AG08395 (cell line): ENCODE measurements at places on chromosomes 11 and 22.

- peak; percentile 70 for DNase-seq
Measured at GRCh38 chr11:95577716-95578460, 211.7 kb downstream of the FAM76B start.

GRCh38 chr11:103648670-103649400 is 387.6 kb upstream of the DDI1 start:
- DNase-seq: peak; percentile 34

DNA sequence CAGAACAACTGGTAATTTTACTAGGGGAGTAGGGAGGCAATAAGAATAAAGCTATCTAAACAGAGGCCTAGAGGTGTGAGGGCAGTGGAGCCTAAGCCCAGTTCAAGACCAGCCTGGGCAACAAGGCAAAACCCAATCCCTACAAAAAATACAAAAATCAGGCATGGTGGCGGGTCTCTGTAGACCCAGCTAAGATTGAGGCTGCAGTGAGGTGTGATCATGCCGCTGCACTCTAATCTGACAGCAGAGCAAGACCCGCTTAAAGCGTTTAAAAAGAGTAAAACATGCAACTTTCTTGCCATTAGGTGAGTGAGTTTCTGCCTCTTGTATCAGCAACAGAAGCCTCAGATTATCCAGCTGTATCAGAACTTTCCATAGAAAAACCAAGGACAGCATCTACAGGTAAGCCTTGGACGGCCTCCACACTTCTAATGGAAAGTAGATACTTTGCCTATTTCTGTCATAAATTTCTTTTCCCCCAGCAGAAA is 12.1 kb downstream of the TAF1D start:
- DNase-seq: no peak

DNA sequence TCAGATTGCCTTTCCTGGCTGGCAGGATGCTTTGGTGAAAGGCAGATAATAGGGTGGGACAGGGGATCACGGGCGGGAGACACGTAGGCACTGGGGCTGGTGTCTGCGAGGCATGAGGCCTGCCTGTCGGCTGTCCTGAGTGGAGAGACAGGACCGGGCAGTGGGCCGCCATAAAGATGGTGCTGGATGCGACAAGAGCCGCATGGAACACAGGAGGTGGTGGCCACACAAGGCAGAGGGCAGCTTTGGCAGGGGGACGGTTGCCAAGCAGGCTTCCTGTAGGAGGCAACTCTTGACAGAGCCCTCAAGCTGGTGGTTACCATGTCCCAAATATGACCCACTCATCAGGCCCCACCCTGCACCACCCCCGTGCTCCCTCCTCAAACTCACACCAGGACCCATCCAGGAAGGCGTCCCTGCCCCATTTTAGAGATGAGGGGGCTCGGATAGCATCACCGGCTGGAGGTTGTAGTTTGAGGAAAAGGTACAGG is 4.9 kb upstream of the PPARA start:
- no peak for DNase-seq

- no peak for DNase-seq
Measured at GRCh38 chr11:80593648-80594374, 1153.0 kb upstream of the TENM4 start.

DNA sequence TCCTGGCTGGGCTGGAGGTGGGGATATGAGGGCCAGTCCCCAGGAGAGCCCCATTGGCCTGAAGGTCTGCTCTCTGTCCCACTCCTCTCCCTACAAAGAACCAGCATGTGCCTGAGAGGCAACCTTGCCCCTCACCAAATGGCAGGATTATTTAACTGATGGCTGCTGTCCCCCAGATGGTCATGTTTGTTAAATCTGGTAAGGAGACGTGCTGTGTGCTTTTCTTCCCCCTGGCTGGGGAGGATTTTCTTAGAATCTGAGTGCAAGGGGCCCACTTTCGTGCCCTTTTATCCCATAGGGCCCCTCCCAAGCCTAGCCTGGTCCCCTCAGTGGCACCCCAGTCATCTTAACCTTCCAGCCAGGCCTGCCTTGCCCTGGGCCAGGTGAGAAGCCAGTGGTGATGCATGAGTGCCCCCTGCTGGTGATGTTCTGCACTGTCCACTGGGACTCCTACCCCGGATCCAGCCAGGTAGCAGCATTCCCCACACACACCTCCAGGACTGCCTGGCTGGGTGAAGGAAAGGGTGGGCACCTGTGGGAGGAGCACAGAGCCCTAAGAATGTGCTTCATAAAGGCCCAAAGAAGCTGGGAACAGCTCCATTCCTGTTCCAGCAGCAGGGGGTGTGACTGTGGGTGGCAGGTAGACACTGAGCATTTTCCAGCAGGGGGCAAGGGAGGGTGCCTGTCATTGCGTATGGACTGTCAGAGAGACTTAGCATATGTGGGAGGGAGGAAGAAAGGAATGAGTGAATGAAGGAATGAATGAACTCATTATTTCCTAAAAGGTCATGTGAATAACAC is 28.9 kb downstream of the MFNG start:
- peak; percentile 77 for DNase-seq

GRCh38 chr11:20403059-20403458 is 15.5 kb downstream of the PRMT3 start:
- DNase-seq: no peak

DNA sequence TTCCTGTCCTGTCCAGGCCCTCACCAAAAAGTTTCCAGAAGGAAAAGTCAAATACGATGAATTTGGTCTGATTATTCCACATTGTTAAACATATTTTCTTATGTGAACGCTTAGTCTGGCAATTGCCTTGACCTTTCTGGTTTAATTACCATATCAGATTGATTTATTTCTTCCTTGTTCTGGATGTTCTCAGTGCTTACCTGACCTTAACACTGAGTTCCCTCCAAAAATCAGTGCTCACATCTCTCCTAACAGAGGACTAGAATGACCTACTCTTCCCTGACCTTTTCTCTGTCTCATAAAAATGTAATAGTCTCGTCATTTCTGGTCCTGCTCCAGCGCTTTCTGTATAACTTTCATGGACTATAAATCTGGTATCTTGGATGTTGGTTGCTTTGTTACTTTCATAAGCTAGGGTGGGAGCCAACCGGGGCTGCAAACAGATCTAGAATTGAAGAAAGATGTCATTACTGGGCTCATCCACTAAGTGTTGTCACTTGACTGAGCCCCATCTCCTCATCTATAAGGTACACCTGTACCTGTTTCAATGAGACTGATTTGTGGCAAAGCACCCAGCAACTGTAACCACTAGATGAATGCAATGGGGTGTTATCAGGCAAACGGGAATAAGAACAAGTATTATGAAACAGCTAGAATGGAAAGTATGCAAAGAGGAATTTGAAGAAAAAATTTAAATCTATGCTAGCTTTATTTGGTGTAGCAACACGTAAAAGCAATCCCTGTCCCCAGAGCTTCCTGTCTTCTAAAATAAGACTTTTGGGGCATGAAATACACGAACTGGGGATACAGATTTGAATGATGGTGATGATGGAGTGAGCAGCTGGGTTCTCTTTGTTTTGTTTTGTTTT is 2.4 kb downstream of the FADS2 start:
- DNase-seq: peak; percentile 52

- no peak for DNase-seq
Measured at GRCh38 chr11:96288915-96289314, 54.1 kb downstream of the MAML2 start.

- no peak for DNase-seq
Measured at GRCh38 chr11:14110629-14111028, 148.1 kb downstream of the SPON1 start.

- no peak for DNase-seq
Measured at GRCh38 chr11:125214601-125215565, 50.3 kb downstream of the PKNOX2 start.

DNA sequence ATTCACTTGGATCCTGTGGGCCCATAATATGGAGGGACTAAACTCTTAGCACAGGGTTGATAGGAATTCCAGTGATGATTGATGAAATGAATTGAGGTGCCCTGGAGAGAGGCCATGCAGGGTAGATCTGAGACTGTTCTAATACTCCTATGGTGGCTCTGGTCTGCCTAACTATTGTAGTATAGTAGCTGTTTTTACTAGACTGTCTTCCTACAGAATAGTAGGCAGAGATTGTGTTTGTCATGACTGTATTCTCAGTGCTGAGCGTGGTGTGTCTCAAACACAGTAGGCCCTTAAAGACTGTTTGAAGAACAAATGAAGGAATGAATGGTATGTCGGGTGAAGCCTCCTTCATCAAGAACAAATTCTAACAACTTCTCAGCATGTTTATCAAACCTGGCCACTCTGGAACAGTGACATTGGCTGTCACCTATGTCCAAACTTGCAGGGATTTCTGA is 107.0 kb upstream of the SESN3 start:
- DNase-seq: no peak

DNA sequence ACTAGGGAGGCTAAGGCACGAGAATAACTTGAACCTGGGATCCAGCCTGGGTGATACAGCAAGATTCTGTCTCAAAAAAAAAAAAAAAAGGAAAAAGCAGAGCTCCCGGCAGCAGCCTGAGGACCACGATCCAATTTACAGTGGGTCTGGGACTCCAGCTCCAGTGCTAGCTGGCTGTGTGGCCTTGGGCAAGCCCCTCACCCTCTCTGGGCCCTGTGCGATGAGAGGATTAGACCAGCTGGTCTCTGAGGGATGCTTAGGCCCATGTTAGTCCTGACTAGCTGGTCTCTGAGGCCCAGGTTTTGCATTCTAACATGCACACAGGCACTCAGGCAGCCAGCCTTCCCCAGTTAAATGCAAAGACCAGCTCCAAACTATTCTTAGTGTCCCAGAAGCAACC is 13.7 kb downstream of the CARD10 start:
- DNase-seq: no peak

- DNase-seq: no peak
Measured at GRCh38 chr11:72195518-72196270, 3.8 kb downstream of the FOLR1 start.

DNA sequence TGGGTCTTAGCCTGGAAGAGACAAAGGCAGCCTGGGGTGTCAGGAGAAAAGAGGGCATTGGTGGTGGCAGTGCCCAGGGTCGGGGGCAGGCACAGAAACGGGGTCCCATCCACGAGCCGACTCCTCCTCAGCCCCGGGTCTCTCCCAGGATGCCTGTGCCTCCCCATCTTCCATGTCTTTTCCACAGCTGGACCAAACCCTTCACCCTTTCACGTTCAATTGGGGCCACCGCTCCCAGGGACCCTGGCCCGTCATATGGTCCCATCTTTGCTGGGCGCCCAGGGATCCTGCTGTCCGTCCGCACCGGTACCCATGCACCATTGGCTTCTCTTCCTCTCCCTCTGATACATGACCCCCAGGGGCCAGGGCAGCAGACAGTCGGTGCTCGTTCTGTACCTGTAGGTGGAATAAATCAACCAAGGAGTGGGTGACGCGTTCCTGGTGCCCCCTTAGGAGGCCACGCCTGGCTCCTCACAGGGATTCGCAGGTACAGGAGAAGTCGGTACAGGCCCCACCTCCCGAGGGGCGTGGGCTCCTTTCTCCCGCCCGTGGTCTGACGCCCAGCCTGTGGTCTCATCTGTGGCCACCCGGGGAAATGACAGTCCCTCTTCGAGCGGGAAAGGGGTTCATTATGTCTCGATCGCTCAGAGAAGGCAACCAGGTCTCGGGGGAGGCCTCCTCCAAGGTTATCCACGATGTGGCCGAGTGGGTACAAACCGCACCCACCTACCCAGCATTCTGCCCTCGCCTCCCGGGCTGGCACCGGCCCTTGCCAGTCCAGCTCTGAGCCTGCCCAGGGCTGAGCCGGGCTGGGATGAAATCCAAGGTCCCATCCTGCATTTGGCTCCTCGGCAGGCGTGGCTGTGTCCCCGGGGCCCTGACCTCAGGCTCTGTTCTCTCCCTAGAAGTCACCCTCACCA is 1493.6 kb downstream of the BRD1 start:
- DNase-seq: no peak

GRCh38 chr11:67291481-67292381 is 2.6 kb downstream of the ANKRD13D start:
- DNase-seq: no peak

- DNase-seq: peak; percentile 88
Measured at GRCh38 chr22:48574776-48575617, 1252.7 kb downstream of the BRD1 start.

GRCh38 chr11:6431861-6432260 is 8.9 kb downstream of the HPX start:
- DNase-seq: peak; percentile 93

DNA sequence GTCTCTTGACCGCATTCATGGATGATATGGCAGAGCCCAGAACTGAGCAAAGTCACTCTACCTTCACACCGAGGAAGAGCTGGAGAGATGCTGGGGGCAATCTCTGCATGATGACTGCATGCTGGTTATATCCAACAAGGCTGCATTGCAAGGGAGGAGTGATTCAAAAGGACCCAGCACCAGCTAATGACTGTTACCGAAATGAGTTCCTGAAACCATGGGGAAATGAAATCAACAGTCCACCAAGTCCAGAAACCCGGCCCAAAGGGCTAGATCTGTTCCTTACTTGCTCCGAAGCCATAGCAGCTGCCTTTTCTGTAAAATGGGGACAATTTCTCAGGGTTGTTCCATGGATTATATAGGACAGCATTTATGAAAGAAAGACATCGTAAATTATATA is 1.2 kb upstream of the SMIM35 start:
- no peak for DNase-seq

DNA sequence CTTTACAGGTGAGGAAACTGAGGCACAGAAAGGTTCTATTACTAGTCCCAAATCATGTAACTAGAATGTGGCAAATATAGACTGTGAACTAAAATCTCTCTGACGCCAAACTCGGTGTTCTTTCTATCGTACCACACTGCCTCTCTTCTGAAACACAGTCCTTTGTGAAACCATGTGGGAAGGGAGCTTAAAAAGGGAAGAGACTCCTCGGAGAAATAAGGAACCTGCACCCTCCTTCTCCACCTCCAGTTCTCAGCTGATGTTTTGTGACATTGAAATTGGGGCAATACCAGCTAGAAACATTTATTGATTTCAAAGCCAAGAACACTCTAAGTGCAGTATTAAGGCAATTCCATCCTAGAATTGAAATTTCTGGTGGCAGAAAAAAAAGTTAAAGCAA is 76.4 kb upstream of the DRD2 start:
- DNase-seq: no peak

DNA sequence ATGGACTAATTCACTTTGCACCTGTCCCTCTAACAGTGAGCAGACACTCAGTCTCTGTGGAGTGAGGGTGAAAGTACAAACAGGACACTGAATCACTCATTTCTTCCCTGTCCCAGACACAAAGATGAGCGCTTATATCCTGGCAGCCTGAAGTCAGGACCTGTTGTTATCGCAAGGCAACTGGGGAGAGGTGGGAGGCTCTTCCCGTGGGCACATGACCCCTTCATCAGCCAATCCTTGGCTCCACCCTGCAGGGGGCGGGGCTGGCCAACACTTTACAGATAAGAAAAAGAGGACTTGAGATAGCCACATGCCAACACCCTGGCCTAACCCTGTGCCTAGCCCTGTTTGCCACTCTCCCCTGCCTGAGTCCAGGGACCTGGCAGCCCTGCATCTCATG is 29.5 kb upstream of the TESMIN start:
- no peak for DNase-seq

- no peak for DNase-seq
Measured at GRCh38 chr11:102727890-102728289, 3.1 kb upstream of the MMP8 start.
